ENCODE measurements at places on chromosomes 4 and X.

DNA sequence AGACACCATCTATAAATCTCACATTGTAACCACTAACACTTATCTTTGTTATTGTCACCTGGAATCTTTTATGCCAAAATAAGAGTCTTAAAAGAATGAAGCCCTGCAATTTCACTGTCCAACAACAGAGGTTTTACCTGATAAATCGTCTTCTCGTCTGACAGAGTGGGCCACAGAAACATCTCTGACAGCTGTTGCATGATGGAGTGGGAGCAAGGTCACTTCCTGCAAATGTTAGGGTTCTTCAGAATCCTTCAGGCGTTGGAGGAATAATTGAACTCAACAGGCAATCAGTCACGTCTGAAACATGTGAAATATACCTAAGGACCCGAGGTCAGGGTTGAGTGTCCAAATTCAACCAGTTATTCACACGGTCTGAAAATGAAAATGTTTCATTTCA, 353.6 kb downstream of the TRIML1 start:
- no peak for DNase-seq

DNA sequence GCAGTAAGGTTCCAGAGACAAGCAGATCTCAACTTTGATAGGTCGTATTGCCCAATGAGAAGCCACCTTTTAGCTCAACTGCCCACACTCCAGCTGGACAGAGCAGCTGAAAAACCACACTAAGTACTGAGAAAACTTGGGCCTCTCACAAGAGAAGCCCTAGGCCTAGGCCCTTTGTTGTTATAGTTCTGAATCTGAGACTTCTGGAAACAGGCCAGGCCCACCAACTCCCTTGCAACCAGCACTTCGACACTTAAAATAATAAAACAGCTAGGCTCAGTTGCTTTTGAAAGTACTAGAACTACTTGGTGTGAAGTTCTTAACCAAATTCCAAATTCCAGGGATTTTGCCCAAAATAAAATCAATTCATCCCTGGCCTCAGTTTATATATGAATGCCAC, 13.5 kb upstream of the RTL5 start:
- DNase-seq, result no peak

DNA sequence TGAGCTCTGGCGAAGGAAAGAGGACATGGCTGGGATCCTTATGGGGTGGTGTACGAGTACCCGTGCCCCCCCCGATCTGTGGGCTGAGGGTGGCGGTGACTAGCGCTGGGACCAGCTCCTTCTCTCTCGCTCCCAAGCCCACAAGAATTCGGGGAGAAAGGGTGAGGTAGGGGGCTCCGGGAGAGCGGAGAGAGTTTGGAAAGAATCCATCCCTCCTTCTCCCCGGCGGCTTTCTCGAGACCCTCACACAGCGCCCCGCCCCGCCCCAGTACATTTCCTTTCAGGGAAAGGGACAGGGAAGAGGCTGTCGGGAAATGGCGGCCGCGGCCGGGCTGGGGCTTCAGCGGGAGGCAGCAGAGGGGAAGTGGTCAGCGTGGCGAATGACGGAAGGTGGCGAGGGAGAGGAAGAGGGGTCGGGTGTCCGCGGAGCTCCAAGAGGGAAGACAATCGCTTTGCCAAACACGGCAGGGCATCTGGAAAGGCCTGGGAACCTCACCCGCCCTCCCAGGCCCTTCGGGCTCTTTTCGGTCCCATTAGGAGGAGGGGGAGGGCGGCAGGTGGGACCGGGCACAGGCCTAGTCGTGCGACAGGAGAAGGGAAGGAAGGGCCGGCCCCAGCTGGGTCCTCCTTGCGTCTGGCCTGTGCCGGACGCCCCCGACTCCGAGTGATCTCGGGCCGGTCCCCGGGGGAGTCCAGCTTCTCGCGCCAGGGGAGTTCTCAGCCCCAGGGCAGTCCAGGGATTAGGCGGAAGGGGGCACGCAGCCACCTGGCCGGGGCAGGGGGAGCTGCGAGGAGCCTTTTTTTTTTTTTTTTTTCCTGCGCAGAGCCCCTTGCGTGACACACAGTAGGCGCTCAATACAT, 10.2 kb downstream of the HNRNPH2 start:
- no peak for DNase-seq

- no peak for DNase-seq
These were observed 39.0 kb downstream of the STX18 start for GRCh38 chr4:4502694-4503311.

- no peak for DNase-seq
These were observed 51.6 kb downstream of the TMEM150C start for GRCh38 chr4:82510216-82510615.

DNA sequence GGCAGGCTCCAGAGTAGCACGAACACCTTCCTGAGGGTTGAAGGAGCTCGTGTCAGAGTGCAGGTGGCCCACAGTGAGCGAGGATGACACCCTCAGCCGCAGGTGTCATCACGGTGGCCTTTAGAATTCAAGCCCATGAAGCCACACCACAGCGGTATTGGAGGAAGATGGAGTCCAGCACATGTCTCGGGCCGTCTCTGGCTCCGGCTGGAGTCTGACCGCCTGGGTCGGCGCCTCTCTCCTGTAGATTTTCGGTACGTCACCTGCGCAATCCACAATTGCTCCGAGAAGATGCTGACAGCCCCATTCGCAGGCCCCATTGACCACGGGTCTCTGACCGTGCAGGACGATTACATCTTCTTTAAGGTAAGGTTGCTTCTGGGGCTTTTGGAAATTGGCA, 229.4 kb upstream of the PSAPL1 start:
- DNase-seq, result no peak

GRCh38 chr4:89056953-89057398, at the start of gene FAM13A:
Gene FAM13A (minus strand): TSS chr4:89057185. CDS start chr4:89056964, 221 bp downstream.
- no peak for DNase-seq

DNA sequence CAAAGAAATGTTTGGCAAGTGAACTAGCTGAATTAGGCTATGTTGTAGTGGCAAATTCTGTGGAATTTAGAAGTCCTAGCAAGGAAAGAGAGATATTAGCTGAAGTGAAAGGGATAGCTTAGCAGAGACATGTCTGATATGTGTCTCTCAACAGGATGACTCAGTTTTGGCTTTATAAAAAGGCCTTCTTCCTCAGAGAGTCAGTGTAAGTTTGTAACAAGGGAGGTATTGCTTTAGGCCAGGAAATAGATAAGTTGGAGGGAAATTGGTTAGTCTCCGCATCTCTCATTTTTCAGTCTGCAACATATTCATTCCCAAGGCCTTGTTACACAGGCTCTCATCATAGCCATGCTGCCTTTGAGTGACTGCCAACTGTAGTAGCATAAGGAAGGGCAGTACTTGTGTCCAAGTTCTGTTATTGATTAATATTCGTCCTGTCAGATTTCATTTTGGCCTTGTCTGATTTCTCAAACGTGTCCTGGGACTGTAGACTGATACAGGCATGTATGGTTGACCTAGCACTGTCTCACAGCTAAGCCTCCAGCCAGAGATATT, 4.0 kb downstream of the TMEM164 start:
- DNase-seq, result no peak

GRCh38 chr4:119984996-119985395, 81.7 kb downstream of the MAD2L1 start:
- no peak for DNase-seq

GRCh38 chrX:17710871-17711301, 26.4 kb upstream of the SCML1 start:
- DNase-seq, result no peak

DNA sequence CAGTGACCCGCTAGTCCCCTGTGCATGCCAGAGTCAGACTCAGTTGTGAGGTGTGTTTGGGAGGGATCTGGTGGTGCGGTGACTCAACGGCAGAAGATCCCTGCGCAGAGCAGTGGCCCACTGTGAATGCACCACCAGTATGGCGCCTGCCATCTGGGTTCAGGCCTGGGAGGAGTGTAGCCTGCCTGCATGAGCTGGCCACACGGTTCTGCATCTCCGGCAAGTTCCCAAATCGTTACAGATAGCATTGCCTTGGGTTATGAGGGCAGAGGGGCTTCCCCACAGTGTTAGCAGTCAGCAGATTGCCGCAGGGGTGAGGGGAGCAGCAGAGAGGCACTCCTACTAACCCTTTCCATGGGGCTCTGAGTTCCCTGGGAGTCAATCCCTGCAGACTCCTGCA, 629.6 kb downstream of the TLL1 start:
- DNase-seq, result no peak

DNA sequence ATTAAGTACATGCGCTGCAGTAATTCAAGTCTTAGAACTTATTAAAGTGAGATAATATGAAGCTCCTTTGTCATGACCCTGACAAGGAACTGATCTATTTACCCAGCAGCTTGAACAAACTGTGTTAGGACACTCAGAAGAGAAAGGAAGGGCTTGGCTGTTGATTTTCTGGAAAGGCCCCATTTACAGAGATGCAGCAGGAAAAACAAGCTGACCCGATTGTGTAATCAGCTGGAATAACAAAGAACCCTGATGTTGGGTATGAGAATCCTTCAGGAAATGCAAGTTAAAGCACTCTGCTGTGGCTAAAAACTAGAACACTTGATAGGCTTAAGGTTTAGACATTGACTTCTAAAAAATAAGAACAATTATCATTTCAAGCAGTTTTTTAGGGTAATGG, 64.8 kb downstream of the TBC1D9 start:
- DNase-seq, result no peak

GRCh38 chr4:134533068-134533467, 331.5 kb upstream of the PABPC4L start:
- no peak for DNase-seq

- DNase-seq, result no peak
These were observed 43.1 kb downstream of the CXXC4 start for GRCh38 chr4:104451573-104451972.

GRCh38 chrX:57929373-57929772, 19.1 kb upstream of the ZXDA start:
- no peak for DNase-seq

GRCh38 chr4:53315300-53315699, 50.6 kb downstream of the SCFD2 start:
- no peak for DNase-seq

GRCh38 chr4:162347842-162348213, 184.0 kb upstream of the FSTL5 start:
- DNase-seq, result no peak

- no peak for DNase-seq
These were observed 111.1 kb downstream of the HMX1 start for GRCh38 chr4:8760561-8760960.

DNA sequence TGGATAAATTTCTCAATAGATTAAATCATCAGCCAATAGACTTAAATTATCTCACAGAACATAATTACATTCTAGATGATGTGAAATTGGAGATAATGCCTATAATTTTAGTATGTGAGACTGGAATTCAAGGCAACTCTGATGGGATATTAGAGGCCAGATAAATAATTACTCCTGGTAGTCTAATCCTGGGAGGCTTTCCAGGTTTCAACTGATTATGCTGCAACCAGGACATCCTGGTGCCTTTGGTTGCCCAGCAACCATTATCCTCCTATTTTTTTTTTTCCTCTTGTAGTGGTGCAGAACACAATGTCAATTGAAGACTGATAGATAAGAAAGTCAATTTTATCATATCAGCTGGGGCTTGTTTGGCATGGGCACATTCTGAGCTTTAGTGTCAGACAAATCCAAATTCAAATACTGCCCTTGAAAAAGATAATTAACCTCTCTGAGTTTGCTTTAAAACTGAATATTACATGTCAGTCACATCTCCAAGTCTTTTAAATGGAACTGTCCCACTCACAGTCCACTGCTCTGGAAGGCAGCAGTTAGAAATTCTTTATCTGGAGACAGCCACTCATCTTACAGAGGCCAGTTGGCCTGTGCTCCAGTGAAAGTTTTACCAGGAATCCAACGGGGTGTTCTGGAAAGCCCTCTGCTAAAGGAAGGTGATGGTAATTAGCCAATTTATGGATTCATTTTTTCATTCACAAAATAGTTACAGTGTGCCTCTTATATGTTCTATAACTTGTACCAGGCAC, 95.3 kb upstream of the GUCY1A1 start:
- no peak for DNase-seq

GRCh38 chrX:45208121-45208856, 7.6 kb upstream of the DIPK2B start:
- no peak for DNase-seq

- DNase-seq, result no peak
These were observed 287.0 kb upstream of the TET2 start for GRCh38 chr4:104859601-104860237.

DNA sequence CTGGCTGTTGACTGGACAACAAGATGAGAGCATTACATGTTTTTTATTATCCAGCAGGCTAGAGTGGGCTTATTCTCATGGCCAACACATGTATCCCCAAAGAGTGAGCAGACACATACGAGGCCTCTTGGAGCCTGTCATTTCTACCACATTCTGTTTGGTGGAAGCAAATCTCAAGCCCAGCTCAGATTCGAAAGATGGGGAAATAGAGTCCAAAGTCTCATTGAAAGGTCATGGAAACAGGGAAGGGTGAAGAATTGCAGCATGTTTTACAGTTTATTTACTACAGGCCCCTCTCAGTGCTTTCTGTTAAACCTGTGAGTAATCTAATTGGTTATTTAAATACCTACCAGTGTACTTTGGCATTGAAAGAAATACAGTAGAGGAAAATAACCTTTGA, 108.6 kb downstream of the FRAS1 start:
- no peak for DNase-seq

DNA sequence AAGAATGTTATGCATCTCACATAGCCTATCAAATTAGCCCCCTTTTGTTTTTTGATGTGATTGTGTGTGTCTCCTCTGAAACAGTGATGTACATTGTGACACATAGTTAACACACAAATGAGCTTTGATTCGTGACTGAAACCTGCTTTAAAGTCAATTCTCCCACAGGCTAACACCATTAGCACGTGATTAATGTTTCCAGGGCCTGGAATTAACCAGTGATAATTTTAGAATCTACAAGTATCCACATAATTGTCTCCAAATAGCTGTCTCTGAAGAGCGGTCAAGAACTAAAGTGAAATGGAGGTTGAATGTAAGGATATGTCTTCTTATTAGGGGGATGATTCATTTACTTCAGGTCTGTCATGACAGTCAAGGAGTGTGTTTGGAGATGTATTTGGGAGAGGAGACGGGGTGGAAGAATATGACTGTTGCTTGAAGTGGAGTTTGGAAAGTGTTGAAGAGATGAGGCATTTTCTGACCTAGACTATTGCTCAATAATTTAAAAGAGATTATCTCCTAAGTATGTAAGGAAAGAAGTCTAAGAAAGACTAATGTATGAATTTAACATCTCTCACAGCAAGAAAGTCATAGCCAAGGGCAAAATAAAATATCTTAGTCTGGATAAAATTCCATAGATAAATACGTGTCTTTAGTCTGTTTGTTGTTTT, 13.7 kb upstream of the RASGEF1B start:
- DNase-seq, result no peak

GRCh38 chrX:145816601-145817315, 871 bp upstream of the SLITRK2 start:
- no peak for DNase-seq

DNA sequence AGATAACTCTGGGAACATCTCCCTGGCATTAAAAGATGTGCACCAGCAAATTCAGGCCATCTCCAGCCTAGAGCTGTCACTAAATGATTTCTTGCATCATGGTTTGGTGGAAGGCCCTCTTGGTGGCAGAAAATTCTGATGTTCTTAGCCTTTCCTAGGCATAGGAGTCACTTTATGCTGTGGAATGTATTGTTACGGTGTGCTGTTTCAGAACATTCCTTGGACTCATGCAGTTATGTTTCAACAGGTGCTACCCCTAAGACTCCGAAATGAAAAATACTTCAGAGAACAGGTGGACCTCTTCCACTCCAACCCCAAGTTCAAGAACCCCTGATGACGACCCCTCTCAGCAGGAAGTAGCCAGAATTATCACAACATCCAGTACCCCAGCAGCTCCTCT, 20.3 kb upstream of the PAPSS1 start:
- DNase-seq, result no peak

GRCh38 chr4:47145630-47146029, 114.3 kb downstream of the GABRB1 start:
- no peak for DNase-seq

- DNase-seq, result no peak
These were observed 4.4 kb upstream of the BGN start for GRCh38 chrX:153490217-153490930.
